ENCODE measurements at places on chromosomes 4 and X.

- DNase-seq = no peak
These were observed 75.5 kb downstream of the CASP3 start for GRCh38 chr4:184573701-184574100.

- DNase-seq = no peak
These were observed 31.5 kb upstream of the UNC5C start for GRCh38 chr4:95580226-95580625.

DNA sequence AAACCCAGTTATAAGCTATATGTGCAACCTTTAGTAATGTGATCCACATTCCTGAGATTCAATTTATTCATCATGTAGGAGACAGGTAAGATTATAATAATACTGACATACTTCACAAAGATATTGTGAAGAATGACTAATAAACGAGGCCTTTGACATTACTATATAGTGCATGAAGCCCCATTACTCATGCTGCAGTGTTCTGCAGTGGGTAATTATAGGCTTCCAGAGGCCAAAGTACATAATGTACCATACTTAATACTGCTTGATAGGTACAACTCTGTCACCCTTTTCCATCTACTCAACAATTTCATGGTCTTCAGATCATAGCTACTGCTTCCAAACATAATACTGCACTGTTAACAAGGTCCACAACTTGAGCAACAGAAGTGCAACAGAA, 68.9 kb downstream of the COL25A1 start:
- DNase-seq = no peak

- no peak for DNase-seq
These were observed 589.1 kb downstream of the TRIML1 start for GRCh38 chr4:188728359-188728758.

DNA sequence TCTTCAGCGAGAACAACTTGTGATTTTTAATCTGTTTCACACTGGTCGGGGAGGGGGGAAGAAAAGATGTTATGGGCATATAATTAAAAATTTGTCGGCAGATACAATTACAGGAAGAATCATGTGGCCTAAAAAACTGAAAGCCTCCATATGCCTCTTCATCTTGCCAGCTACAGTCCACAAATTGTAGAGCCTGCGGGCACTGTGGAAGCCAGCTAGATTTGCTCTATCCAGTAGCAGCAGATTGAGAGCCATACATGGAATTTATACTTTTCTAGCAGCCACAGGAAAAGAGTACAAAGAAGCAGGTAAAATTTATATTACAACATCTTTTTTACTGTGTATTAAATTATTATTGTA, 147.3 kb downstream of the TBL1X start:
- no peak for DNase-seq

GRCh38 chrX:1614927-1615326, at the start of gene ASMT:
Gene ASMT (plus strand): TSS chrX:1615059. CDS start chrX:1615200, 141 bp downstream.
- DNase-seq = no peak

- no peak for DNase-seq
These were observed 877.1 kb downstream of the RAPGEF2 start for GRCh38 chr4:159979953-159980352.

GRCh38 chr4:69999420-69999819, 3.7 kb downstream of the STATH start:
- no peak for DNase-seq

DNA sequence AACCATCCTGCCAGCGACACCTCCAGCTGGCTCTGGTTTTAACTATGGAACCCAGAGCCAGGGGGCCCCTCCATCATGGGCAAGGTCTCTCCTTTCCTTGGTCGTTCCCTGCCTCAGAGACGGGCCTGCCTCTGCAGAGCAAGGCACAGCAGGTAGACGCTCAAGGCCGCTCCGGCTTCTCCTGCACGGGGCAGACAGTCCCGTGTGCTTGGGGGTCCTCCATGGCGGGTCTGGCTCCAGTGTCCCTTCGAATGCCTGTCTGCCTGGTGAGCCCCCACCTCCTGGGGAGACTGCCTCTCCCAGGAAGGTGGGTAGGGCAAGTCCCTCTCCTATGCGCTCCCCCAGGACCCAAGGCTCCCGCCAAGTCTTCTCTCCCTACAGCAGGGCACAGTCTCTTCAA, 71.5 kb downstream of the ACOX3 start:
- DNase-seq = no peak

GRCh38 chrX:102833136-102833535, 103.9 kb upstream of the RAB40AL start:
- no peak for DNase-seq

GRCh38 chr4:13635286-13635799, 7.8 kb upstream of the BOD1L1 start:
- DNase-seq = no peak

DNA sequence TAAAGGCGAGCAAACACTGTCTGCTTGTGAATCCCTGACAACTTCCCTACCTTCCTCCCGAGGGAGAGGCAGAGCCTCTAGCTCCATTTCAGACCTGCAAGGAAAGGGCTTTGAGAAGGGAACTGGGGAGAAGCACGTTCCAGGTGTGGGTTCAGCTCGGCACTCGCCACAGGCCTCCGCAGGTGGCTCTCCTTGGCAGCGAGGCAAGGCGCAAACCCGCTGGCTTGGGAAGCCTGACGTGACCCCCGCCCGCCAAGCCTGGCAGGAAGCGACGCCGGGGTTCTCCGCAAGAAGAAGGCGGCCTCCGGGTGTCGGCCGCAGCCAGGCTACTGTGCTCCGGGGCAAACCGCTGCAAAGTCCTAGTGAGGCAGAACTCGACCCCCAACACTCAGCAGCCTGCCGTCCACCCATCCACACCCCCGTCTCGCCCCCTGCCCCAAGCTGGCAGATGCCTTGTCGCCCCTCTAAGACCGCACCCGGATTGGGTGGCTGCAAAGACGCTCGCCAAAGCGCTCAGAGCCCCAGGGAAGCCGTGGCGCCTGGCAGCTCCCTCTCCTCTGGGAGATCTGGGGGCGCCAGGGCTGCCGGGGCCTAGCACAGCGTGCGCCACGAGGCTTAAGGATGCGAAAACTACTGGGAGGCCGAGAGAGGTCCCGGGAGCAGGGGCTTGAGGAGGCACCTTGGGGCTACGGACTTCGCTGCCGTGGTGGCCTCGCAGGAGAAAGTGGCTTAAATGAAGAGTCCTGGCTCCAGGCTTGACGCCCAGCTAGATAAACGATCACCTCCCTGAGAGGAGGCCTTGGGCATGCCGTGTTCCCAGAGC, 21.8 kb downstream of the NKX3-2 start:
- DNase-seq = no peak

DNA sequence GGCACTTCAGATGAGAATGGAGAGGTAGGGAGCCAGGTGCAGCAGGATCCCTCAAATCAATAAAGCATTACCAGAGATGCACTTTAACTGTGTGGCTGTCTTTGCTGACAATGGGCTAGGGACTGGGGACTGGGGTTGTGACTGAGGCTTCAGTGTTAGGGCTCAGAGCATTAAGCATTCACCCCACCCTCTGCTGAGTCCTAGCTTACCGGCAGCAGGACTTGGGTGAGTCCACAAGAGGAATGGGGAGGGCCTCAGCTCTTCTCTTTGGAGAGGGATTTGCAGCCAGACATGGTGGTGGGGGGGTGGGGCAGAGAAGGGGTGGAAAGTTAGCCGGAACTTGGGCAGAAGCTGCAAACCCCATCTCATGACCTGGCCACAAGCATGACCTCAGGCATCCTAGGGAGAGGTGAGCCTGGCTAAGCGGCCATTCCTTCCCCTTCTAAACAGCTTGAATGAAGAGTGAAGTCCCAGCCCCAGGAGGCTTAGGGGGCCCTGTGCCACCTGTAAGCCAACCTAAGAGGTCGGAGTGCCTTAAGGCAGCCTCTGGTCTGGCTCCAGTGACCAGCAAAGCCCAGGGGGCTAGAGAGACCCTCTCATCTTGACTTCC, 78.4 kb downstream of the STARD8 start:
- no peak for DNase-seq

DNA sequence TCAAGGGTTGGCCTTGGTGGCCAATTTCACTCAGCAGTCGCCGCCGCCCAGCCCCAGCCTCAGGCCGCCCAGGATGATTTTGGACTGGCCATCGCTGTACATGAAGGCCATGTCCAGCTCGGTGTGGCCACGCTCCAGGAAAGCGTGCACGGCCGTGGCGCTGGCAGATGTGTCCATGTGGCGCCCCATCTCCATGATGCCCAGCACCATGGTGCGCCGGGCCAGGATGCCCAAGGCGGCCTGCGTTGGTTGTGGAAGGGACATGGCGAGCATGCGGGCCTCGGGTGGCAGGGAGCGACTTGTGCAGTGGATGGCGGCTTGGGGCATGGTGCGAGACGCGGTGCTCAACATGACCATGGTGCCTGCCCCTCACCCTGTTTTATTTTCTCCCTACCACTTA, 55.4 kb downstream of the ZCCHC12 start:
- no peak for DNase-seq

- DNase-seq = no peak
These were observed 408.7 kb upstream of the PITX2 start for GRCh38 chr4:111031596-111031995.

- no peak for DNase-seq
These were observed 23.1 kb upstream of the VCX2 start for GRCh38 chrX:8194216-8194615.

DNA sequence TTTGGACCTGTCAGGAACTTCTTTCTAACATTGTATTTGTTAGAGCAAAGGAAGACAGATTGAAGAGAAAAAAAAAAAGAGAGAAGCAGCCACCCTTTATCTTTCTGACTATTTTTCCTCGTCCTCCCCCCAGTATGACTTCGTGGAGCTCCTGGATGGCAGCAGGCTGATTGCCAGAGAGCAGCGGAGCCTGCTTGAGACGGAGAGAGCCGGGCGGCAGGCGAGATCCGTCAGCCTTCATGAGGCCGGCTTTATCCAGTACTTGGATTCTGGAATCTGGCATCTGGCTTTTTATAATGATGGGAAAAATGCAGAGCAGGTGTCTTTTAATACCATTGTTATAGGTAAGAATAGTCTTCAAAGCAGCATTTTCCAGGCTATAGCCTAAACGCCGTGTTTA, 237.7 kb downstream of the DCTD start:
- DNase-seq = no peak

DNA sequence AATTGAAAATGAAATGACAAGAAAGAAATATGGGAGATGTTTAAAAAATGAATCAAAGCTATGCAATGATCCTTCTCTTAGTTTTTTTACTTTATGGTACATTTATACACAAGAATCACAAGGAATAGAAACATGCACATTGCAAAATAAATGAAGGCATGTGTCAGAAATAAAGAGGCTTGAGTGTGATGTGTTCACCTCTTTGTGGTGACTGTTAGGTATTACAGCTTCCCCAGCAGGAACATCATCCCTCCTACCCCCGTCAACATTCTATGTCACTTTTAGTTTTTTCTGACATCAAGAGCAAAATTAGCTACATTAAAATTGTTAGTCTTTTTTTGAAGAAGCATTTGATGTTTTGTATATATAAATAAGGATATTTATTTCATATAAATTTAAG, 214.8 kb downstream of the SLC4A4 start:
- DNase-seq = no peak

GRCh38 chrX:130079824-130080406, 30.4 kb downstream of the ELF4 start:
- DNase-seq = no peak

GRCh38 chr4:39451423-39452023, 7.2 kb downstream of the RPL9 start:
- DNase-seq = no peak

DNA sequence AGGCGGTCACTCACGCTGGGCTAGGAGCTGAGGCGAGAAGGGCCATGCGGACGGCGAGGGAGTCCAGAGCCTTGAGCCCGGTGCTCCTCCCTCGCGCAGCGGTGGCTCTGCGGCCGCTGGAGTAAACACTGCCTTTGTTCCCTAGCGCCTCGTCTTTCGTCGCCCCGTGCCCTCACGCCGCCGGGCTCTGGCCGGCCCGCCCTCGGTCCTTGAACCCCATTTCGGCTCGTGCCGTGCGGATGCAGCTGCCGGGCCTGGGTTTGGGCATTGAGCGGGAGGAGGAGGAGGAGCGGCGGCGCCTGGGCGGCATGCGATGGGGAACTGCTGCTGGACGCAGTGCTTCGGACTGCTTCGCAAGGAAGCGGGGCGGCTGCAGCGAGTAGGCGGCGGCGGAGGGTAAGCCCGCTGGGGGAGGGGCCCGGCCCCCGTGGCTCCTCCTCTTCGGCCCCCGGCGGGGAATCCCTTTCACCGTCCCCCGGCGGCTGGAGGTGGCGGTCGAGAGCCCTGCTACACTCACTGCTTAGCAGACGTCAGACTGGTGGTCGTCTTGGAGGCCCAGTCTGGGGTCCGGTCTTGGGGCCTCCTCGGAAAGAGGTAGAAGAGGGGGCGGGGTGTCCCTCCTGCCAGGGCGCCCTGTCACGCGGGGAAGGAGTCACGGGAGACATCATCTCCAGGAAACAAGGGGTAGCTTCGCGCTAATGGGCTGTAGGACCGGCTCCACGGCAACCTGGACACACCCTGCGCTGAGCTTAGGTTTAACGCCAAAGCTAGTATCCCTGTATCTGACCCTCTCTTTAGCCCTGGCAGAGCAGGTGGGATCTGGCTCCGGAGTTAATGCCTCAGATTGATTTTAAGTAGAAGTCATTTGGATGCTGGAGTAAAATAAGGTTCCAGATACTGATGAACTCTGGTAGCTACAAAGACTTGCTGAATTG, at the start of gene AP1AR:
Gene AP1AR, plus strand, starts transcription at position 9 of the 935 bp plus-strand sequence. Its CDS starts 305 bp downstream, at position 314.
- DNase-seq = peak; percentile 72

DNA sequence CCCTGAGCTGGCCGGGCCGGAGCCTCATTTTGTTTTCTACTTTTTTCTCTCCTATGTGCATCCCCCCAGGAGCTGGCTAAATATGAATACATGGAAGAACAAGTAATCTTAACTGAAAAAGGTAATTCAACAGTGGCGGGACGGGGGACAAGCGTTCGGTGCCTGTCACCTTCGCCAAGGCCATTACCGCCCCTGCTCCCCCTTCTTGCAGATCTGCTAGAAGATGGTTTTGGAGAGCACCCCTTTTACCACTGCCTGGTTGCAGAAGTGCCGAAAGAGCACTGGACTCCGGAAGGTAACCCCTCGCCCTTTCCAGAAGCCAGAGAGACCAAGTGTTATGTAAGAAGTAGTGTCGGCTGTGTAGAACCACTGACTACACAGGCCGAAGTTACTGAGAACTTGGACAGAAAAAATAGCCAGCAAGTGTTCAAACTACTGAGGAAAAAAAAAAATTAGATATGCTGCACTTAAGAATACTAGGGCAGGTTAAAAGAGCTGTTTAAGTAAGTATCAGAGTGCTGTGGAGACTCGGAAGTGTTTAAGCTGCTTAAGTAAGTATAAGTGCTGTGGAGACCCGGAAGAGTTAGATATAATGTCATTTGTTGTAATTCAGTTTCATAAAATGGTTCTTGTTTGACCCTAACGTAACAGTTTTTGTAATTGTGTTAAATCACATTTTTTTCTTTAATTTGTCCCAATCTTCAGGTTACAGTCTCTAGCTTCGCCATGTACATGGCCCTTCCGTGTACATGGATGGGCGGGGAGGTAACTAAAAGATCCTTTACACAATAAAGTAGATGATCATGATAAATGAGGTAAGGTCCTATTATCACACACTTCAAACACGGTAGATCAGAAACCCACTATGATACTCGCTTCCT, 856 bp downstream of the SAT1 start:
- peak; percentile 17 for DNase-seq

GRCh38 chr4:6687947-6688878, 5.5 kb upstream of the S100P start:
- DNase-seq = no peak

- DNase-seq = peak; percentile 44
These were observed 14.3 kb upstream of the UVSSA start for GRCh38 chr4:1332686-1333085.

- no peak for DNase-seq
These were observed 1.9 kb downstream of the FAM114A1 start for GRCh38 chr4:38869511-38869910.

- DNase-seq = no peak
These were observed 51.7 kb upstream of the AP1S2 start for GRCh38 chrX:15906041-15906943.

All from pancreas (tissue), 10 donors.